CD4-positive, alpha-beta T cell treated with Interferon gamma for 1 hour (primary cell): ENCODE measurements at places on chromosomes 16 and 17.

DNA sequence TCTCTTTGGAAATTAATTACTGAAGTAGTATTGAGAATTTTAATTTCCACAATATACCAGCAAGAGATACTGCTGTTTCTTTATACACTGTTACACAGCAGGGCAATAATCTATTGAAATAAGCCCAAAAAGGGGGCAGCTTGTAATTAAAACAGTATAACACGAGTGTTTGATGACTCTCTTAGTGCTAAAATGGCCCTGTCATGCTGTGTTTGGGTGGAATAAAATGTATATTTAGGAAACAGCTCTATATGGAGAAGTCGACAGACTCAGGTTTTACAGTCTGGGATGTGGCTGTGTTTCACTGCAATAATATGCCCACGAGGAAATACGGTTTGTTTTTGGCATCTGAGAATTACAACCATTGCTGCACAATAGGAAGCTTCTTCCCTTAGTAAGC lies 537.7 kb upstream of the HSBP1 start:
- DNase-seq: no peak

GRCh38 chr17:75267153-75267410 lies 3.9 kb downstream of the MIF4GD start:
- no peak for DNase-seq

GRCh38 chr16:10665166-10665565 lies 29.6 kb downstream of the TEKT5 start:
- DNase-seq: no peak

DNA sequence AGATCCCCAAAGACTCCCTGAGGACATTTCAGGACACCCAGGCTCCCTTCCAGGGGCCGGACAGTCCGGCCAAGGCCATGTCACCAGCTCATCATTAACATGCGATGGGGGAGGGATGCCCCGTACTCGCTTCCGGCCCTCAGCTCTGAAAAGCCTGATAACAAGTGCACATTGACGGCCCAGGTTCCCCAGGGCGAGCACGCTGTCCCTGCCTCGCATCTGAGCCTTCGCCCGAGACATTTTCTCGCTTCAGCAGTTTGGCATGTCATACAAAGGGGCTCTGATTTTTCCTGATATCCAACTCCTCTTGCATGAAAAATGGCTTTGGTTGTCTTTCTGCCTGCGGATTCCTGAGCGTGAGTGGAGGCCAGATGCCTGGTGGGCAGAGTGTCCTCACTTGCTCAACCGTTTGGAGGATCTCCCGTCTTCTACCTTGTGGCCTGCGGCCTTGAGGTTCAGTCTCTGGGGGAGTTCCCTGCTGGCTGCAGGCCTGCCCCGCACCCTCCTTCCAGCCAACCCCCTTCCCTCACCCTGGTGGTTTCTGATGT lies 14.1 kb downstream of the CACNG4 start:
- DNase-seq: no peak

DNA sequence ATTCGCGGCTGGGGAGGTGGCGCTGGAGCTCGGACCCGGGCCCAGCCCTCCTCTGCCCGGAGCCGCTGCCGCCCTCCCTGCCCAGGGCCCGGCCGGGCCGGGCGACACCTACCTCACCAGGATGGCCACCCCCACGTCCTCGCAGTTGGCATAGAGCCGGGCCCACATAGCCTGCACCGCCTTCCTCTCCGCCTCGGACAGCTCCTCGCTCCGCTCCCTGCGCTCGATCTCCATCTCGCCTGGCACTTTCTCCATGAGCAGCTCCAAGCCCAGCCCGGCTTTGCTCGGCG lies 276 bp downstream of the CYGB start:
- DNase-seq: no peak

- no peak for DNase-seq
Measured at GRCh38 chr17:61337290-61337689, 62.4 kb upstream of the TBX2 start.
